ENCODE measurements at places on chromosomes 3 and 15.

DNA sequence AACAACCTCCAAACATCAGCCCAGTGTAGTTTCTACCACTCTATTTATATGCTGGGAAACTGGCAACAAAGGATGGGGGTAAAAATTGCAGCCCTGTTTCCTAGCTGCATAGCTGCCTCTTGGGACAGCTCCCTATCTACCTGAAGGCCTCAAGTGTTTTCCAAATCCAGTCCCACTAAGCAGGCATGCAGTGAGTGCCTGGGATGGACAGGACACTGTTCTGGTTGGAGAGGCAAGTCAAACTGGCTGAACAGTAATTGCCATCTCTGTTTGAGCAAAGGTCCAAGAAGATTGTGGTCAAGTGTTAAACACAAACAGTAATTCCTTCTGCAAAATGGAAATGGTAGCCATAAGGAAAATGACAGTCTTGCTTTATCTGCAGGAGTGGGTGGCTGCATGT lies 125.4 kb downstream of the FMN1 start:
- DNase-seq = no peak

- DNase-seq = no peak
Measured at GRCh38 chr15:27328608-27329007, 357.6 kb downstream of the GABRG3 start.

- no peak for DNase-seq
Measured at GRCh38 chr15:38275959-38276358, 23.3 kb downstream of the SPRED1 start.

DNA sequence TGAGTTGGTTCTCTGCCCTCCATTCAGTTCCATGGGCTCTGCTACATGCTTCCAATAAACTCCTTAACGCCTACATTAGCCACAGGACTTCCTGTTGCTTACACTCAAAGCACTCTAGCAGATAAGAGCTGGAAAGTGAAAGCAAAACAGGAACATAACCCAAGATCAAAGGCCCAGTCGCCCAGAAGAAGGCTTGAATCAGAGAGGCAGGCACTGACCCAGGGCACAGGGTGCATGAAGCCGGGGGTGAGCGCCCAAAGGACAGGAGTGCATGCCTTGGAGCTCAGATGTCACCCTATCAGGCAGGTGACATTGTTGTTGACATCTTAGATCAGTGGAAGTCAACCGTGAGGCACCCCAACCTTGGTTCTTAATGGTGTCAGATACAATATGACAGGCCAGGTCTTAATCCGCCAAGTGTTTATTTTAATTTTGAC lies 235.1 kb downstream of the UACA start:
- DNase-seq = peak; percentile 56

DNA sequence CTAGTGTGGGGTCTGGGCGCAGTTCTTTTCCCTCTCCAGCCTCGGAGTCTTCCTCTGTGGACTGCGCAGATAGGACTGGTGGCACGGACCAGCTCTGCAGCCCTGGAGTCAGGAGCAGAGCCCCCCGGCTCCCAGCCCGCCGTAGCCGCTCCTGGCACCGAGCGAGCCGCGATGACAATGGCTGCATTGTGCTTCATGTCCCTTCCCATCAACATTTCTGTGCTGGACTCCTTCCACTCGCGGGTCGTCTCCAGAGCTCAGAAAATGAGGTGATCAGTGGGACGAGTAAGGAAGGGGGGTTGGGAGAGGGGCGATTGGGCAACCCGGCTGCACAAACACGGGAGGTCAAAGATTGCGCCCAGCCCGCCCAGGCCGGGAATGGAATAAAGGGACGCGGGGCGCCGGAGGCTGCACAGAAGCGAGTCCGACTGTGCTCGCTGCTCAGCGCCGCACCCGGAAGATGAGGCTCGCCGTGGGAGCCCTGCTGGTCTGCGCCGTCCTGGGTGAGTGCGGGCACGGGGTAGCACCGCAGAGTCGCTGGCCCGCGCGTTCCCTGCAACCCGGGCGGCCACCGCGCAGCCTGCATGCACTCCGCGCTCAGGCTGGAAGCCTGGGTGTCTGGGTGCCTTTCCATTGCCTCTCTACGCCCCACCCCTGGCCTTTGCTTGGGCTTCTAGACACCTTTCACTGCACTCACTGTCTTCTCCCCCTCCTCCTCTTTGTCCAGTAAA lies at the start of gene TF:
TSS of gene TF (plus strand) at position 413 of the 731 bp plus-strand sequence. CDS start at position 461, 48 bp downstream.
- DNase-seq = no peak

- DNase-seq = no peak
Measured at GRCh38 chr3:173911446-173911845, 513.9 kb downstream of the NLGN1 start.

GRCh38 chr15:61314427-61314826 lies 85.3 kb upstream of the RORA start:
- DNase-seq = no peak

DNA sequence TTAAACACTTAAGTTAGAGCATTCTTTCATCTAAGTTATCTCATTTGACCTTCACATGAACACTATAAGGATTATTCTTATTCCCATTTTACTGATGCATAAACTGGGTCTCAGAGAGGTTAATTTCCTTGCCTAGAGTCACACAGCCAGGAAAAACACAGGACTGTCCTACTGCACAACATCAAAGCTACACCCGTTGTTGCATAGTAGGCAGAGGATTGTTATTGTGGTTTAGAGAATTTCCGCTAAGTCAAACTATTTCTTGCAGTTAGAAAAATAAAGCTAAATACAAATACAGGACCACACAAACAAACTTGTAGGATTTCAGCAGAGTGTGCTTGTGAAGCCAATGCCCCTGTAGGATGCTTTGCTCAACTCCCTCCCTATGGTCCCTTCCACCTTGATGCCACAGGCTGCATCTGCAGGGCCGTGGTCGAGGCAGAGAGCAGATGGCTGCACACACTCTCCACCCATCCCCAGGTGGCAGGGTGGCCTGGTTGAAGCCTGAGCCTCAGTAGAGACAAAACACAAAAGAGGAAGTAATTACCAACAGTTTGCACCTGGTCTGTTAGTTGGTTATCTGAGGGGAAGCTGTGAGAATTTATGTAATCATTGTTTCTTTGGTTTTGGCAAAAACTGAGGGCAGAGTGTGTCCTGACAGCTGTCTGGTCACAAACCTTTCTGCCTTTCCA lies 41.1 kb upstream of the SKOR1 start:
- no peak for DNase-seq

- no peak for DNase-seq
Measured at GRCh38 chr15:85749261-85750151, 45.2 kb downstream of the KLHL25 start.

DNA sequence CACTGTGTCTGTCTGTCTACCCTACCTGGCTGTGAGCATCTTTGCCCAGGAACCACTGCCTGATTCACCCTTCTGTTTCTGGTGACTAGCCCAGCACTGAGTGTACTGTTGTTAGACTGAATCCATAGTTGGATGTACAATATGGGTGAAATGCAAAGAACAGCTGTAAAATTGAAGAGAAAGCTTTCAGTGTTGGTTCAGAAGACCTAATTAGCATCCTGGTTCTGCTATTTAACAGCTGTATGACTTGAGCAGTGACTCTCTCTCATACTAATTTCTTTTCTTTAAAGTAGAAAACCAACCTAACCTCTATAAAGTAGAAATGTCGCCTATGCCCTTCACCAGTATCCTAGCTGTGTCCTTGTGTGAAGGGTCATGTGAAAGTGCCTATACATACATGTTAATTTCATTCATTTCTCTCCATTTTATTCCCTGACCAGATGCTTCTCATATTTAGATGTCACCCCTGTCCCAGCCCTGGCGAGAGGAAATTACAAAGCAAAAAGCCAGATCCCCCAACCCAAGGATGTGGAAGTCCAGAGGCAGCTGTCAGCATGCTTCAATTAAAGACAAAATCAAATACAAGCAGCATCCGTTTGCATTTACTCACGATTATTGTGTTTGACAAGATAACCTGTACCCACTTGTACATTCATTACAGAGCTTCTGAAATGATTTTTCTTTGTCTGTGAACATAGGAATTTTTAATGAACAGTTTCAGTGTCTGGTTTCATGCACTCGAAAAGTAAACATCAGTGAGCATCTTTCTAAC lies 305.7 kb upstream of the ICE2 start:
- no peak for DNase-seq

GRCh38 chr15:96735632-96736240 lies 405.2 kb downstream of the NR2F2 start:
- DNase-seq = no peak

GRCh38 chr3:38649500-38650247 lies at the start of gene SCN5A:
TSS of gene SCN5A (minus strand) at chr3:38649687. CDS start at chr3:38633307, 16,380 bp downstream.
- DNase-seq = no peak

GRCh38 chr15:74275957-74276356 lies 39.8 kb downstream of the CCDC33 start:
- no peak for DNase-seq

GRCh38 chr3:42161050-42161935 lies 70.1 kb downstream of the TRAK1 start:
- no peak for DNase-seq

DNA sequence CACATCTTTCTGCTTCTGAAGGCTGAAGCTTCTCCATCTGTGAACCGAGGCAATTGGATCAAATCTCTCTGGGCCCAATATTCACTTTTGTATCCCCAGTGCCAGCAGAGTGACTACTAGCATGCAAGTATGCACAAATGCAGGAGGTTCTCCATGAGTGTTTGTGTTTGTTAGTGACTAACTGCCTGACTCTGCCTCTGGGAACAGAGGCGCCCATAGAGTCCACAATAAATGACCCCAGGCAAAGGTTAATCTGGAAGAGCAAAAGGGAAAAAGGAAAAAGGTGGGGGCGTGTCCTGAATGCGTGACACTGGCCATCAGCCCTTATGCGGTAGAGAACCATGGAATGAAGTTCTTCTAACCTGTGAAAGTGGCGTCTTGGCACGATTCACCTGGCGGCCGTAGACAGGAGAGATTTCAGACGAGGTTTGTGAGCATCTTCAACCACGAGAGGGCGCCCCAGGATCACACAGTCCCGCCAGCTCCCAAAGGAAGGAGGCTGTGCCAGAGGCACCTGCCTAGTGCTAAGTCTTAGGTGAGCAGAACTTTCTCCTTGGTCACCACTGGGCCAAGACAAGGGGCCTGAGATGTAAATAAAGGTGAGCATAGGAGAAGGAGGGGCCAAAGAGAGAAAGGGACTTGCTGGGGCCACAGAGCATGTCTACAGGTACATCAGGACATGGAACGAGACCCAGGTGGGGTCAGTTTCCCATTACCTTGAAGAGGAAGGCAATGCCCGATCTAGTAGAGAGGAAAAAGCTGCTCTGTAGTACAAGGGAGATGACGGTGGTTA lies 44.2 kb downstream of the RBPMS2 start:
- peak; percentile 18 for DNase-seq

GRCh38 chr3:193872265-193872753 lies 263.6 kb upstream of the HES1 start:
- DNase-seq = no peak

DNA sequence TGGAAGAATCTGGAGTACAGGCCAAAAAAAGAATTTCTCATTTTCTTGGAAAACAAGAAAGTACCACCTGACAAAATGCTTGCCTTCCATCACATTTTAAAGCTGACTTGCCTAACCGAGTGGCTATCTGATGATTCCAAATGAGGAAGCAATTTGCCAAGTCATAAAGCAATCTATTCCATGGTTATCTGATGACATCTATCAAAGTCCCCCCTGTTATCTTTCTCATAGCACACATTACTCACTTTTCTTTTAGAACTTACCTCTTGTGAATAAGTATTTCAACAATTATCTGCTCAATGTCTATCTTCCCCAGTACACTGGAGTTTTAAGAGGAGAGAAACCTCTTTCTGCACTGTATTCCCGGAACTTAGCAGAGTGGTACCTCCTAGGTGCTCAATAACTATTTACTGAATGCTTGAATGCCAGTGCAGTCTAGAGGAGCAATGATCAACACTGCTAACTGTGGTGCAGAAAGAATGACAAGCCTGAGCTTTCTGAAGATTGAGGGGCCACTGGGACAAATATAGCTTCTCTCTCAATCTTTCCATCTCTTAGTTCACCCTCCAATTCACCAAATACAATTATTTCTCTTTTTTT lies 186.3 kb upstream of the ATP11B start:
- DNase-seq = no peak

- no peak for DNase-seq
Measured at GRCh38 chr3:97610626-97611025, 153.9 kb upstream of the ARL6 start.

DNA sequence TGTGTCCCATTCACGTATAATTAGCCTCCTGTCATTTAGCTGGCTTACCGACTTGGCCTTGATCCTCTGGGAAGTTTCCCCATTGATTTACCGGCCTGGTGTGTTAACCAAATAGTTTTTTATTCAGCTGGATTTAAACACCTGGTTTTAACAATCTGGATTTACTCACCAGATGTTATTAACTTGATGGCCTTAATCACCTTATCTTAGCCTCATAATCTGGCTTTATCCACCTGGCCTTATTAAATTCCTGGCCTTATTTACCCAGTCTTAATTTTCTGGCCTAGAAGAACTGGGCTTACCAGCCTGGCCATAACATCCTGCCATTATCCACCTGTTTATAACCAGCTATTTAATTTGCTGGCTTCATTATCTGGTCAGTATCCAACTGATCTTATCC lies 89.9 kb downstream of the IL12A start:
- DNase-seq = no peak

DNA sequence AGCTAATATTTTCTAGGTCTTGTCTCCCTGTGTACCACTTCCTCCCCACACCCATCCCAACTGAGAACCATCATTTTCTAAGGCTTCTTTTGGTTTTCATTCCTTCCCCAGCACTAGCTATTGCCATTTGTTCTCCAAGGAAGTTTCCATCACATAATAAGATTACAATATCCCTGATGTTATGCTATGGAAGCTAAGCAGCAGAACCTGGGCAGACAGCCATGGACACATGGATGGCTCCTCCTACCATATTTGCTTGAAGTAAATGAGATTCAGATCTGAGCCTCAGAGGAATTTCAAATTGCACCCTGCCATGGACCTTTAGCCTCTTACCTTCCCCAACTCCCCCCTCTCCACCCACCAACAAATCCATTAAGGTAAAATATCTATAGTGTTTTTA lies 31.5 kb downstream of the GASK1A start:
- no peak for DNase-seq

DNA sequence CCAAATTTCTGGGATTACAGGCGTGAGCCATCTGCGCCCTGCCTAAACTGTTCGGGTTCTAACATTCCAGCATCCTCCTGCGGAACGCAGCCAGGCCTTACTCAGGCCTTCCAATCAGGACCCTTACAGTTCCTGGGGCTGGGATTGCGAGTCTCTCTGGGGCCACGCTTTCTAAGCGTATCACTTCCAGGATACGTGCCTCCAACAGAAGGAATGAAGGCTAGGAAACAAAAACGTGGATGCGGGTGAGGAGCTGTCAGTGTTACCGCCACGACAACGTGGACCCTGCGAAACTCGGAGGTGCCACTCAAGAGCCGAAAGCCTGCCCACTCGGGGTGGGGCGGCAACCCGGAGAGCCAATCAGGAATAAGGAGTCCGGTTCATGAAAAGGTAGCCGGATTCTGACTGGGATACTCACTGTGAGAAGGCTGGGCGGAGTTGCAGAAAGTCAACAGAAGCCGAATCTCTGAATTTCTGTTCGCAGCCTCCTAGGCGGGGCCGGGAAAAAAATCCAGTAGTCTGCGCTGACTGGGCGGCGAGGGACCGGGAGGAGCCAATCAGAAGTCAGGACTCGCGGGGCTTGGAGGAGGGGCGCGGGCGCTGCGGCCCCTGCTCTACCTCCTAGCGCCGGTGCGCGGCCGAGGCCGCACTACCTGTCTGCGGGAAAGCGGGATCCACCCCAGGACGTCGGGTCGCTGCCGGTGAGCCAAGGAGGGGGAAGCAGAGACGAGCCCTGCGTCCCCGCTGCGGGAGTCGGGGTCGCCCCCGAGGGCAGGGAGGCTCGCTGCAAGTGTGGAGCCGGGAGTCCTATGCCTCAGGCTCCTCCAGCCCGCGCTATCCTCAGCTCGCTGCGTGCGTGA lies at the start of gene HYKK:
TSS of gene HYKK (plus strand) at position 607 of the 860 bp plus-strand sequence. CDS start 5,512 bp downstream, outside the sequence.
- DNase-seq = peak; percentile 92

GRCh38 chr3:25056803-25057351 lies 371.2 kb upstream of the RARB start:
- no peak for DNase-seq

Measured in SK-N-MC (cell line).